ENCODE measurements at places on chromosomes 1 and 21.

DNA sequence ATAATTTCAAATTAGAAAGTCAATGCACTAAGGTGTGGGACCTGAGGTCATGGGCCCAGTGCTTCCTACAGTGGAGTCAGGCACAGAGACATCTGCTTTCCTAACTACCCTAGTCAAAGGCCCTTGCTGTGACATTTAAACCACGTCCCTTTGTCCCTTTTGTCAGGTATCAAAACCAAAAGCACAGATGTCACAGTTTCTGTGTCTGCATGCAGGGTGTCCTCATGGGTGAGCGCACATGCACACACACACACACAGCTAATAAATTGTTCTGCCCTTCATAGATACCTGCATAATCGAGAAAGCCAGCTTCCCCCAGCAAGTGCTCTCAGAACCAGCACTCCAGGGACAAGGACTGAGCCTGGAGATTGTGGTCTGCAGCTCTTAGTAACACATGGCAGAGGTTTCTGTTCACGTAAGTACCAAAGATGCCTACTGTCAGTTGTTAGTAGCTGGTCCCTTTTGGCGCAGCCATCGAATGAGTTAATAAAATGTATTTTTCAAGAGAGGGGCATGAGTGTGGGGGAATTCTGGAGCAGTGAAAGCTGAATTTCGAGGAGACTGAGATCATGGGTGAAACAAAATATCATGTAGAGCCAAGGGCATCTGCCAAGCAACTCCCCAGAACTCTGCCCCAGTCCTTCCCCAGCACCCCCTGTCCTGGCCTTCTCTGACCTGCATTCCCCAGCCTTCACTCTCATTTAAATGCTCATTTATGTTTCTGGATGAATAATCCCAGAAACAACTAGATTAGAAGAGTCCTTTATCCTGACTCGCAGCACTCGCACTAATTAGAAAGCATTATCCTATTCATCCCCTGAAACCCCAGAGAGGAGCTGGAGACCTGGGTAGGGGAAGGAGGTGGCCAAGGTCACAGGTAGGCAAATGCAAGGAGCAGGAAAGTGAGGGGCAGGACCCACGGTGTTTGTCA is 25.5 kb downstream of the TNR start:
- no peak for DNase-seq

DNA sequence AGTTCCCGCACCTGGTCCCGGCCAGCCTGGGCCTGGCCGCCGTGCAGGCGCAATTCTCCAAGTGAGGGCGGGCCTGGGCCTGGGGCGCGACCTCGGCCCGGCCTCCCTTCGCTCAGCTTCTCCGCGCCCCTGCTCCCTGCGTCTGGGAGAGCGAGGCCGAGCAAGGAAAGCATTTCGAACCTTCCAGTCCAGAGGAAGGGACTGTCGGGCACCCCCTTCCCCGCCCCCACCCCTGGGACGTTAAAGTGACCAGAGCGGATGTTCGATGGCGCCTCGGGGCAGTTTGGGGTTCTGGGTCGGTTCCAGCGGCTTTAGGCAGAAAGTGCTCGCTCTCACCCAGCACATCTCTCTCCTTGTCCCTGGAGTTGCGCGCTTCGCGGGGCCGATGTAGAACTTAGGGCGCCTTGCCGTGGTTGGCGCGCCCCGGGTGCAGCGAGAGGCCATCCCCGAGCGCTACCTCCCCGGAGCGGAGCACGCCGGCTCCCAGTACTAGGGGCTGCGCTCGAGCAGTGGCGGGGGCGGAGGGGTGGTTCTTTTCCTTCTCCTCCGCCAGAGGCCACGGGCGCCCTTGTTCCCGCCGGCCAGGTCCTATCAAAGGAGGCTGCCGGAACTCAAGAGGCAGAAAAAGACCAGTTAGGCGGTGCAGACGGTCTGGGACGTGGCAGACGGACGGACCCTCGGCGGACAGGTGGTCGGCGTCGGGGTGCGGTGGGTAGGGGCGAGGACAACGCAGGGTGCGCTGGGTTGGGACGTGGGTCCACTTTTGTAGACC is 1.2 kb downstream of the OLIG1 start:
- no peak for DNase-seq

- no peak for DNase-seq
Observed at GRCh38 chr1:58447042-58447441, 99.5 kb downstream of the OMA1 start.

DNA sequence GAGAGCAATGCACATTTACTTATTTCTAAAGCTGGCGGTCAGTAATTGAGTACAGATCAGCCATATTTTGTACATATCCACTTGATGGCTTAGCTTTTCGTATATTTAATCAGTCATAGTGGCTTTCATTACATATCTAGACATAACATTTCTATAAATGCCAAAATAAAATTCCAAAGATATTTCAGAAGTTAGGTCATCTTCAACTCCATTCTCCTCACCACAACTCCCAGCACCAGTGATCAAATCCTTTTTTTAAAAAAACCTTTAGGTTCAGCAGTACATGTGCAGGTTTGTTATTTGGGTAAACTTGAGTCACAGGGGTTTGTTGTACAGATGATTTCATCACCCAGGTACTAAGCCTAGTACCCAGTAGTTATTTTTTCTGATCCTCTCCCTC is 53.9 kb upstream of the GNG4 start:
- no peak for DNase-seq

DNA sequence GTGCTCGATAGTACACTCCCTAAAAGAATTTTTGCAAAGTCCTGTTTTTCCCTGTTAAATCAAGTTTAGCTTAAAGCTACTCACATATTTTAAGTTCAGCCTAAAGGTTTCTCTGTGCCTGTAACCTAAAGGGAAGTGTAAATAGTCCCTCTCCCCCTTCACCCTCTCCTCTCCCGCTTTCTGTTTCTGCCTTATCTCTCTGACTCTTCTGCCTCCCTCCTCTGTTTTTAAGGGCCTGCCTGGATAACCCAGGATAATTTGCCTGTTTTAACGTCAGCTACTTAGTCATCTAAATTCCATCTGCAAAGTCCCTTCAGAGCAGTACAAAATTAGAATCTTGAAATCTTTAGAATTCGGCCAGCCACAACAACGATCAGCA is 92.6 kb downstream of the NID1 start:
- DNase-seq = no peak

- no peak for DNase-seq
Observed at GRCh38 chr1:156483397-156483796, 17.2 kb downstream of the MEF2D start.

- no peak for DNase-seq
Observed at GRCh38 chr1:184771190-184771691, 16.6 kb upstream of the EDEM3 start.

Measured in cortex of kidney (tissue), 1 donor.